Bronchial epithelial cell (primary cell): ENCODE measurements at places on chromosomes 5 and 9. TPM values are rescaled to one million over a fixed set of nuclear protein-coding genes. Genes with fewer than 3 reads are reported as not detected.

Gene ARID3C
- 0.26 TPM in 1 of 2 replicates, not detected in the other for total RNA-seq

Gene FREM1
- under 0.01 TPM in 1 of 2 replicates, not detected in the other for total RNA-seq

Gene ARSI
- total RNA-seq = 5.4 and 5.8 TPM in 2 replicates

Gene ANKS6
- total RNA-seq = 20.1 and 32.1 TPM in 2 replicates
